Thoracic aorta endothelial cell (primary cell): ENCODE measurements at places on chromosomes 16 and 17. TPM values are rescaled to one million over a fixed set of nuclear protein-coding genes. Genes with fewer than 3 reads are reported as not detected.

Gene HOXB7
- total RNA-seq, result 1.1 and 13.4 TPM in 2 replicates

Gene ATP2A3
- total RNA-seq, result 0.65 and 1.3 TPM in 2 replicates

Gene TGFB1I1
- 64.1 and 64.8 TPM in 2 replicates for total RNA-seq

Gene ABCA6
- total RNA-seq, result 32.7 and 36.3 TPM in 2 replicates

Gene PARN
- total RNA-seq, result 34.4 and 45.2 TPM in 2 replicates

Gene SLC38A7
- total RNA-seq, result 24.1 and 30.4 TPM in 2 replicates

Gene SMIM22
- not detected in 2 replicates for total RNA-seq

Gene TP53TG3
- not detected in 2 replicates for total RNA-seq

Gene DHRS7C
- total RNA-seq, result not detected in 2 replicates
